ENCODE measurements at places on chromosomes 5 and 9. TPM values are rescaled to one million over a fixed set of nuclear protein-coding genes. Genes with fewer than 3 reads are reported as not detected.

GRCh38 chr5:51484326-51484725 is 101.1 kb downstream of the ISL1 start:
- DNase-seq = no peak

- no peak for DNase-seq
These were observed 15.0 kb downstream of the CYFIP2 start for GRCh38 chr5:157280927-157281326.

- DNase-seq = no peak
These were observed 655.5 kb upstream of the ZNF608 start for GRCh38 chr5:125401724-125402622.

CAVIN4 gene
- total RNA-seq = 1.3 TPM

LRRTM2 gene
- total RNA-seq = 0.52 TPM

All from upper lobe of right lung (tissue), 1 donor.